Activated naive CD8-positive, alpha-beta T cell treated with anti-CD3 and anti-CD28 coated beads, Interleukin-2, amount 50 U/mL, for 24 hours (primary cell): ENCODE measurements at places on chromosomes 5 and 9.
A peak's percentile ranks its signal among the peaks of the same experiment; 100 is the strongest.

- no peaks in the 10 kb centered on the region for H3K36me3 ChIP-seq
- no peak for DNase-seq
- H3K27ac ChIP-seq: no peak overlapping the region
- H3K27me3 ChIP-seq: peaks cover 1% of the 10 kb centered on the region
- no peak overlapping the region for H3K4me3 ChIP-seq
- no peaks in the 10 kb centered on the region for H3K4me1 ChIP-seq
These were observed 348.0 kb downstream of the ZNF608 start for GRCh38 chr5:124398460-124398859.

- peaks cover 11% of the 10 kb centered on the region for H3K27me3 ChIP-seq
- H3K4me3 ChIP-seq: no peak overlapping the region
- H3K36me3 ChIP-seq: no peaks in the 10 kb centered on the region
- H3K27ac ChIP-seq: no peak overlapping the region
- H3K4me1 ChIP-seq: no peaks in the 10 kb centered on the region
- no peak for DNase-seq
These were observed 49.0 kb downstream of the MSX2 start for GRCh38 chr5:174773371-174773770.

DNA sequence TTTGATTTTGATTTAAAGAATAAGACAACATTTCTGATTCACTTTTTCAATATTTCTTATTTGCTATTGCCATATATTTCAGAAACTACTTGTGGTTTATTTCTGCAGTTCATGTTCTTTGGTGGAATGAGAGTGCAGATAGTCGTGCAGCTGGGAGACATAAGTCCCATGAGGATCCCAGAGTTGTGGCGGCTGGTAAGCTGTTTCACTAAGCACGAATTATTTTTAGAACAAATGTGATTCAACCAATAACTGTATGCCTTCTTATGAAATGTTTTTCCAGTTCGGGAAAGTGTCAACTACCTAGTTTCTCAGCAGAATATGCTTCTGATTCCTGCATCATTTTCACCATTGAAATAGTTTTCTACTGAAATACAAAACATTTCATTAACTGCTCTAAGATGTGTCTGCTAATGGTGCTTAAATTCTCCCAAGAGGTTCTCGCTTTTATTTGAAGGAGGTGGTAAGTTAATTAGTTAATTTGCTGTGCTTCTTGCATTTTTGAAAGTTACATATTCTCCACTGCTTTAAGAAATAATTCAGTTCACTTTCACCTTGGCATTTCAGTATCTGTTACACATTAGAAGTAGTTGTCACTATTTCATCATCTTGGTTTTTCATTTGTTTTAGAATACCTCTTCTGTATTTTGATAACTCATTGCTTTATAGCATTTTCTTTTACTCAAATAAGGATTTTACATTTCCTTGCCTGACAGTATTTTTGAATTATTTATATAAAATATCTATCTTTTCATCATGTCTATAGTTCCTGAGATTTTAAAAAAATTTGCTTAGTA is 9.0 kb downstream of the NIPSNAP3B start:
- peaks cover 3% of the 10 kb centered on the region for H3K4me1 ChIP-seq
- no peaks in the 10 kb centered on the region for H3K36me3 ChIP-seq
- DNase-seq: no peak

GRCh38 chr9:85510830-85511504 is 230.8 kb downstream of the AGTPBP1 start:
- H3K4me1 ChIP-seq: no peaks in the 10 kb centered on the region
- no peaks in the 10 kb centered on the region for H3K36me3 ChIP-seq
- no peak overlapping the region for H3K27ac ChIP-seq
- no peak for DNase-seq
- no peak overlapping the region for H3K4me3 ChIP-seq
- peaks cover 12% of the 10 kb centered on the region for H3K27me3 ChIP-seq

DNA sequence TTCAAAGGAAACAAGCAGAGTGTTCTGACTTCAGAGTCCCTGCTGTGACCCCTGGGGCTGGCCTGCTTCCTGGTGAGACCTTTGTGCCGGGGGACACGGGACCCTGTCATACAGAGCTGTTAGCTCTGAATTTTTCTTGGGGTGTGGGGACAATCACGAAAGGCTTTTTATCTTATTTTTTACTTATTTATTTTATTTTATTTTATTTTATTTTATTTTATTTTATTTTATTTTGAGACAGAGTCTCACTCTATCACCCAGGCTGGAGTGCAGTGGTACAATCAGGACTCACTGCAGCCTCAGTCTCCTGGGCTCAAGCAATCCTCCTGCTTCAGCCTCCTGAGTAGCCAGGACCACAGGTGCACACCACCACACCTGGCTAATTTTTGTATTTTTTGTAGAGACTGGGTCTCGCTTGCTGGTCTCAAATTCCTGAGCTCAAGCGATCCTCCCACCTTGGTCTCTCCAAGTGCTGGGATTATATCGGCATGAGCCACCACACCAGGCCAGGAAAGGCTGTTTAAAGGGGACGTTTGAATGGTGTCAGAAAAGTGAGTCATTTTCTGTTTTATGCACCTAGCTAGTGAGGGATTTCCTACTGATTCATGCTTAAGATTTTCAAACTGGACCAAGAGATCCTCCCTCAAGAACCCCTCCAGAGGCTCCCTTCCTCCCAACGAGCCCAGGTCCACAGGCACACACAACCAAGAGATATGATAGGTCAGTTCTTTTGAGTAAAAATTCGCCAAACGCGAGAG is 75.7 kb downstream of the OLFM1 start:
- no peak overlapping the region for H3K4me3 ChIP-seq
- H3K4me1 ChIP-seq: no peaks in the 10 kb centered on the region
- H3K27me3 ChIP-seq: no peaks in the 10 kb centered on the region
- no peaks in the 10 kb centered on the region for H3K36me3 ChIP-seq
- DNase-seq: no peak
- no peak overlapping the region for H3K27ac ChIP-seq

DNA sequence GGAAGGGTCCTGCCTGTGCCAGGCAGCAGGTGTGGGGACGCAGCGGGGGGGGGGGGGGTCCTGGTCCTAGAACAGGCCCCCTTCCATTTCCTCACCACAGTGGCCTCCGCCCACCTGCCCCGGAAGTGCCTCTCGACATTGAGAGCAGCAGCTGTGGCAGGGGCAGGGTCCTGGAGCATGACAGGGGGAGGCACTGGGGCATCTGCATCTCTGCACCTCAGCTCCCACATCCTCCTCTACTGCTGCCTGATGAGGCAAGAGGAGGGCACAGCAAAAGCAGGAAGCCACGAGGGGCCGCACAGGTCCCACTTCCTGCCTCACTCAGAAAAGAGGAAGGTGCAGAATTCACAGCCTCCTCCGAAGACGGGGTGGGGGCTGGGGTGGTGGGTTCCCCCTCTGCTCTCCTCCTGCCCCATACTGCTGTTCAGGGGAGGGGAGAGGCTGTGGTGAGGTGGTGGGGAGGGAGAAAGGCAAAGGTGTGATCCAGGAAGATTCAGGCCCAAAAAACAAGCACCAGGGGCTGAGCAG is 14.8 kb downstream of the AKNA start:
- peak overlapping the region; percentile 84 for H3K27ac ChIP-seq
- H3K4me1 ChIP-seq: peaks cover 83% of the 10 kb centered on the region
- peak overlapping the region; percentile 70 for H3K4me3 ChIP-seq
- H3K36me3 ChIP-seq: peaks cover 72% of the 10 kb centered on the region
- peak; percentile 86 for DNase-seq

- no peaks in the 10 kb centered on the region for H3K4me1 ChIP-seq
- H3K27ac ChIP-seq: no peak overlapping the region
- no peaks in the 10 kb centered on the region for H3K36me3 ChIP-seq
- DNase-seq: no peak
These were observed 22.5 kb downstream of the FOXD1 start for GRCh38 chr5:73426034-73426433.

GRCh38 chr5:56941981-56942380 is 9.9 kb downstream of the MIER3 start:
- no peak overlapping the region for H3K4me3 ChIP-seq
- H3K27me3 ChIP-seq: no peaks in the 10 kb centered on the region

DNA sequence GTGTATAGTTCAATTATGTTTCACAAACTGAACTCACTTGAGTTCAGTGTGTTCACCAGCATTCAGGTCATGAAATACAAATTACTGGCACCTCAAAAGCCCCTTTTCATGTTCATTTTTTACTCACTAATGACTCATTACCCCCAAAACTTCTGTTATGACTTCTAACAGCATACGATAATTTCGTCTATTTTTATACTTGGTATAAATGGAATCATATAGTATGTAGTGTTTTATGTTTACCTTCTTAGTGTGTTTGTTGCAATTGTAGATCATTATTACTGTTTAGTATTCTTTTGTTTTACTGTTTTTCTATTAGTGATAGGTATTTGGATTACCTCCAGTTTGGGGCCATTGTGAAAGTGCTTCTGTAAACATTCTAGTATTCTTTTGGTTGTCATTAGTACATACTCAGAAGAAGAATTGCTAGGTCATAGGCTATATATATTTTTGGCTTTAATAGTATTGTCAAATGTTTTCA is 33.4 kb downstream of the DDX4 start:
- no peak overlapping the region for H3K4me3 ChIP-seq
- no peak overlapping the region for H3K27ac ChIP-seq

DNA sequence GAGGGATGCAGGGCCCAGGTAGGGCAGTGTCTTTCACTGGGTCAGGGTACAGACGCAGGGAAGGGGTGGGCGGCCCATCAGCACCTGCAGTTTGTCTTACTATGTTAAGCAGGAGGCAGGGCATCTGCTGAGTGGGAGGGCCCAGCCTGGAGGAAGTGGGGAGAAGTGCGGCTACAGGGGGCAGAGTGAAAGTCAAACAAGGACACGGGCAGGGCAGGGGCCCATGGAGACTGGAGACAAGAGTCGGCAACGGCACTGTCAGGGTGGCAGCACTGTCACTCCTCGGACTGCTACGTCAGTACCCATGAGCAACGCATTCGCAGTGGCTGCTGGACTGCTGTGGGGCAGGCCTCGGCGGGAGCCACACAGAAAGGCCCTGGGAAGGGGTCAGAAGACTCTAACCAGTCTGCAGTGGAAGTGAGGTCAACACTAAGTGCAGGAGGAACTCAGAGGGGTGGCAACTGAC is 19.7 kb downstream of the CAMSAP1 start:
- peak overlapping the region; percentile 77 for H3K27ac ChIP-seq
- H3K4me3 ChIP-seq: peak overlapping the region; percentile 71
- no peaks in the 10 kb centered on the region for H3K27me3 ChIP-seq
- peak; percentile 66 for DNase-seq
- H3K36me3 ChIP-seq: no peaks in the 10 kb centered on the region

DNA sequence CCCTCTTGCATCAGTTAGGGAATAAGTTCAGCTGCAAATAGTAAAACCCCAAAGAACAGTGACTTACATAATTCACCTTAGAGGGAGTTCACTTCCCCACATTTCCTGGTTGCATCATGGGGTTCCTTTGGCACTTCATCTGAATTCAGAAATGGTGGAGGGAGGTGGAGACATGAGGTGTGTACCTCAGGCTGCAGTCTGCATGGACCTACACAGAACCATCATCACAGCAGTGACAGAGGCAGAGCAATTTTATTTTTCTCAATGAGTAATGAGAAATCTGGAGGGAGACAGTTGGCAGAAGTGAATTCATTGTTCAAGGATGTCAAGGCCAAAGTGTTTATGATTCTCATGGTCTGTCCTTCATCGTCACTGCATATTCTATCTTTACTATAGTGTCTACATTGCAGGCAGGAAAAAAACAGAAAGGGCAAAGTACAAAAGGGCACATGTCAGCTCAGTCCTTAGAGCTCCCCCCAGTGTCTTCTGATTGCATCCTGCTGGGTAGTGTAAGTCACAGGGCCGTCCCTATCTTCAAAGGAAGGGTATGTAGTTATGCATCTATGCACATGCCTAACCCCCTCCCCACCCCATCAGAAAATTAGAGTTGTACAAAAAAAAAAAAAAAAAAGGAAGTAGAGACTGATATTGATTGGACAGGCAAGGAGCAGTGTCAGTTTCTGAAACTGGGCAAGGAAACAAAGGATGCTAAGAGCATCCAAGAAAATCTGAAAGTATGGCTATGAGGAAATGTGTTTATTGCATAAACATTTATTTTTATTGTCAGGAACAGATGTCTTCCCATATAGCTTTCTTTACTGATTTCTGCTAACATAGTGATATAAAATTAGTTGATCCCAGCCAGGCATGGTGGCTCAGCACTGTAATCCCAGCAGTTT is 132.7 kb upstream of the APC start:
- no peak overlapping the region for H3K27ac ChIP-seq
- H3K4me3 ChIP-seq: no peak overlapping the region
- H3K36me3 ChIP-seq: no peaks in the 10 kb centered on the region
- H3K27me3 ChIP-seq: peaks cover 3% of the 10 kb centered on the region
- no peak for DNase-seq

GRCh38 chr9:101014566-101014965 is 14.0 kb upstream of the PLPPR1 start:
- H3K4me3 ChIP-seq: no peak overlapping the region
- H3K36me3 ChIP-seq: no peaks in the 10 kb centered on the region
- H3K27ac ChIP-seq: no peak overlapping the region
- H3K4me1 ChIP-seq: no peaks in the 10 kb centered on the region
- DNase-seq: no peak
- no peaks in the 10 kb centered on the region for H3K27me3 ChIP-seq
